ENCODE measurements at places on chromosomes 12 and 14. TPM values are rescaled to one million over a fixed set of nuclear protein-coding genes. Genes with fewer than 3 reads are reported as not detected.

The CFAP54 gene
- 0.40 TPM for total RNA-seq

The ASCL1 gene
- not detected for total RNA-seq

The ACOT6 gene
- total RNA-seq = not detected

DNA sequence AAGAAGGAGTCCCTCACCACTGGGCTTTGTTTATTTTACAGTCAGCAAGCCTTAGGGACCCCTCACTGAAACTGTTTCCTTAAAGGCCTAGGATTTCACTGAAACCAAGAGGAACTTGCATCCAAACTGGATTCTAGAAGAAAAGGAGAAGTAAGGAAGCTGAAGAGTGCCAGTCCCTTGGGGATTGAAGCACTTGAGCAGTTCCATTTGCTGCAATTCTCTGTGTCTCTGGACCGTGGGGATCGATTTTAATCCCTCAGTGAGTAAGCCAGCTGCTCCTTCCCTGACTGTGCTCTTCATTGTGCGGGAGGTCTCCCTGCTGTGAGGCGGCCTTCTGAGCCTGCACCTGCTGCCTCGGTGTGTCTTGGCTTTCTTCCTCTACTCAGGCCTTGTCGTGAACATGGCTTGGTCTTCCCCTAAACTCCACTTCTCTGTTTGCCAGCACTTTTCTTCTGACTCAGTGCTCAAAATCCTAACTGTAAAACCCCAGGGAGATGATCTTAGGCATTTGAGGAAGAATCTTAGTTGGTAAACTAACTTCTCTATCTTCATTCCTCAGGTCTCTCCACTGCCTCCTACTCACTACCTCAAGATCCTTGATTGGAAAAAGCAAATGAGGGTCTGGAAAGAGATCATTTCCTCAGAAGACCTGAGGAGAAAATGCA is 132.6 kb downstream of the SLC38A6 start:
- no peak overlapping the region for H3K27ac ChIP-seq
- H3K4me1 ChIP-seq = peaks cover 19% of the 10 kb centered on the region
- H3K36me3 ChIP-seq = peaks cover 18% of the 10 kb centered on the region
- DNase-seq = no peak
- peaks cover 3% of the 10 kb centered on the region for H3K27me3 ChIP-seq
- H3K4me3 ChIP-seq = no peak overlapping the region

The PTGR2 gene
- total RNA-seq = 7.2 TPM

GRCh38 chr14:23432946-23433345 is 2.5 kb downstream of the MYH7 start:
- peaks cover 39% of the 10 kb centered on the region for H3K27me3 ChIP-seq
- H3K4me3 ChIP-seq = no peak overlapping the region
- H3K27ac ChIP-seq = no peak overlapping the region
- no peaks in the 10 kb centered on the region for H3K36me3 ChIP-seq

- DNase-seq = peak; percentile 33
- no peak overlapping the region for H3K4me3 ChIP-seq
- H3K27ac ChIP-seq = peak overlapping the region; percentile 28
These were observed 6.0 kb upstream of the STK38L start for GRCh38 chr12:27237790-27238771.

DNA sequence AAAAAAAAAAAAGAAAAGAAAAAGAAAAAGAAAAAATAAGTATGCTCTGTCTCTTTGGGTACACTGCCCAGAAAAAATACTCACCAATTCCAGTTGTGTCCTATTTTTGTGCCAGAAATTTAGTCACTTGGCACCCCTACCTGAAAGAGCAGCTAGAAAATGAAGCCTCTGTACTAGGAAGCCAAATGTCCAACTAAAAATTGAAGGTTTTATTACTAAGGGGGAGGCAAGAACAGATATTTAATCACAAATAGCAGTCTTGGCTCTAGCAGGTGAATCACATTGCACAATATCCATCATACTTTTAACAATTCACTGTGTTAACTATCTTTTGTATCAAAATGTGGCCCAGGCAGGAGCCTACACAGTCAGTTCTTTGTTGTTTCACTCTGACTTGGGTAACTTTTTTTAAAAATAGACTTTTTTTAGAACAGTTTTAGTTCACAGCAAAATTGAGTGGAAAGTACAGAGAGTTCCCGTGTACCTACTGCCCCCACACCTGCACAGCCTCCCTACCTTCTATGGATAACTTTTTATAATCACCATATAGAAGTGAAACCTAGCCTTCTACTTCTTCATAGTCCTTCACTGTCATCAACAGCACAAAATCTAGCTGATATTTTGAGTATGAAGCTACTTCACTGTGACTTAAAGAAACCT is 87.1 kb upstream of the ATF7IP start:
- no peak overlapping the region for H3K27ac ChIP-seq
- DNase-seq = no peak
- peaks cover 9% of the 10 kb centered on the region for H3K36me3 ChIP-seq
- H3K27me3 ChIP-seq = peaks cover 3% of the 10 kb centered on the region
- H3K4me3 ChIP-seq = no peak overlapping the region
- H3K4me1 ChIP-seq = peaks cover 19% of the 10 kb centered on the region

GRCh38 chr12:48758186-48758585 is 30.7 kb downstream of the ADCY6 start:
- no peaks in the 10 kb centered on the region for H3K27me3 ChIP-seq
- peaks cover 5% of the 10 kb centered on the region for H3K4me1 ChIP-seq
- H3K4me3 ChIP-seq = no peak overlapping the region
- DNase-seq = no peak

GRCh38 chr12:117766008-117766407 is 202.8 kb downstream of the KSR2 start:
- no peak overlapping the region for H3K4me3 ChIP-seq
- H3K36me3 ChIP-seq = peaks cover 8% of the 10 kb centered on the region
- DNase-seq = no peak
- peaks cover 1% of the 10 kb centered on the region for H3K27me3 ChIP-seq

GRCh38 chr14:68193970-68194681 is 374.5 kb downstream of the RAD51B start:
- no peak overlapping the region for H3K27ac ChIP-seq
- no peak overlapping the region for H3K4me3 ChIP-seq
- no peaks in the 10 kb centered on the region for H3K36me3 ChIP-seq
